ENCODE measurements at places on chromosomes 11 and 22.

- DNase-seq = peak; percentile 31
Observed at GRCh38 chr11:96187822-96188221, 155.2 kb downstream of the MAML2 start.

DNA sequence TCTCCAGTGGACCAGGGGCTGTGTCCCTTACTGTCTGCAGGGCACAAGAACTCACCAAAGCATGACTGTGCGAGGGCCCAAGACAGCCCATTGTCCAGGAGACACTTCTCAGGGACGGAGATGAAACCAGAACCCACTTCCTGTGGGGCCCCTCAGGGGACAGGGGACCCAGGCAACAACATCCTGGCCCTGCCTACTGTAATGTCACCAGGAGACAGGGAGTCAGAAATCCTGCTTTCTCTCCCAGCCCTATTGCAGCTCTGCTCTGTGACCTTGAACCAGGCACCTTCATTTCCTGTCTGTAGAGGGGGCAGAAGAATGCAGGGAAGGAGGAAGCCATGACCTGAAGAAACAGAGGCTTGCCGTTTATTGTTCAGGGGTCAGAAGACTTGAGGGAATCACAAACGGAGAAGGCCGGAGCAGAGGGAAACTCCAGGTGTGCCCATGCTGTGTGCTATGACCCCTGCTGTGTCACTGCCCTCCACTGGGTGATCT, 98.0 kb downstream of the NAT10 start:
- DNase-seq = no peak

DNA sequence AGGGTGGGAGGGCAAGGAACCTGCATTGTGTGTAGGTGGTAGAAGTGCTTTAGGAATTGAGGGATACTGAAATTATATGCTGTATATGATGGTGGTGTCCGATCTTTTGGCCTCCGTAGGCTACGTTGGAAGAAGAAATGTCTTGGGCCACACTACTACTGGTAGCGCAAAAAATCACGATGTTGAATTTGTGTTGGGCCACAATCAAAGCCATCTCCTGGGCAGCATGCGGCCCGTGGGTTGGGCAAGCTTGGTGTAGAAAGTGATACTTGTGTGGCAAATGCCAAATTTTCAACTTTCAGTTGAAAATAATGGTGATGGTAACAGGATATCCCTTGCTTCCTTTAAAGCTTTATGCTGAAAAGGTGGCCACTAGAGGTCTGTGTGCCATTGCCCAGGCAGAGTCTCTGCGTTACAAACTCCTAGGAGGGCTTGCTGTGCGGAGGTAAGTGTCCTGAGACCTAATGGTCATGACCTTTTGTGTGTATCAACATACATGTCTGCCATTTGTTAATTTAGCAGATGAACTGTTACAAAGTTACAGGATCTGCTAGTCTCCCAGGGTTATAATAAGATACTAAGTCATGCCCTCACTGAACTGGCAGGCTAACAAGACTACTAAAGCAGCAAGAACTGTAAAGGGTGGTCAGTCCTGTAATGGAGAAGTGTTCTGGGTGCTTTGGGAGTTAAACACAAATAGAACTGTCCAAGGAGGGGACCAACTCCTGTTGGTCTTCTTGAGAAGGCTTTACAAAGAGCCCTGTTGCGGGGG, 2.9 kb downstream of the RPS3 start:
- DNase-seq = no peak

DNA sequence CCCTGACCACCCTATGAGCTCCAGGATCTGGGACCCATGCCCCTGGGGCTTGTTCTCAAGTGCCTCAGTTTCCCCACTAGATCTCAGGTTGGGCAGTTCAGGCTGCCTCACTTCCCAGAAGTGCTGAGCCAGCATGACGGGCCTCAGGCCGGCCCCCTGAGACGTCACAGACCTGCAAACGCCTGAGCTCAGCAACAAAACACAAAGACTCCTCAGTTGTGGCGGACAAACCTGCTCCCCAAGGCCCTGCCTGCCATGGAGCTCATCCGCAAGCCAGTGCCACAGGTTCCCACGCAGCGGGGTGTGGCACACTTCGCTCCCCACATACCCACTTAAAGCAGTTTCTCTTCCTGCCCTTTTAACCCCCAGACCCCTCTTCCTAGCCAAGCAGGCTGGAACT, 45.2 kb downstream of the NECTIN1 start:
- no peak for DNase-seq

GRCh38 chr11:9459667-9460321, 1.0 kb upstream of the ZNF143 start:
- DNase-seq = no peak

- DNase-seq = no peak
Observed at GRCh38 chr11:69867076-69868005, 48.1 kb upstream of the FGF3 start.

GRCh38 chr11:1053121-1053901, 16.8 kb upstream of the MUC6 start:
- no peak for DNase-seq

GRCh38 chr22:40051322-40051721, 56.6 kb downstream of the FAM83F start:
- DNase-seq = no peak

- no peak for DNase-seq
Observed at GRCh38 chr11:130871616-130872015, 44.7 kb downstream of the SNX19 start.

DNA sequence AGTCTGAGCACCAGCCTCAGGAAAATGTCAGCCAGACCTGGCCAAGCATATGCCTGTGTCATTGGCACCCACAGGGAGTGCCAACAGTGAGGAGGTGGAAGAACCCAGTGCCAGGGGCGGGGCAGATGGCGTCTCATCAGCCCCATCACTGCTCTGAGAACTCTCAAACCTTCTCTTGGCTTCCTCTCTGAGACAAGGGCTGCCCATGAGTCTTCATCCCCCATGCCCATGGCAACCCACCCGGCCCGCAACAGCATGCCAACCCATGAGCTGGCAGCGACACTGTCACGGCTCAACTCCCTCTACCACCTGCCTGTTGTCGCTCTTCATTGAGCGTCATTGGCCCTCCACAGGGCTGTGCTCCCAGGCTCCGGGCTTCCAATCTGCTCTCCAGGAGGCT, 340.5 kb downstream of the BUD13 start:
- DNase-seq = no peak

DNA sequence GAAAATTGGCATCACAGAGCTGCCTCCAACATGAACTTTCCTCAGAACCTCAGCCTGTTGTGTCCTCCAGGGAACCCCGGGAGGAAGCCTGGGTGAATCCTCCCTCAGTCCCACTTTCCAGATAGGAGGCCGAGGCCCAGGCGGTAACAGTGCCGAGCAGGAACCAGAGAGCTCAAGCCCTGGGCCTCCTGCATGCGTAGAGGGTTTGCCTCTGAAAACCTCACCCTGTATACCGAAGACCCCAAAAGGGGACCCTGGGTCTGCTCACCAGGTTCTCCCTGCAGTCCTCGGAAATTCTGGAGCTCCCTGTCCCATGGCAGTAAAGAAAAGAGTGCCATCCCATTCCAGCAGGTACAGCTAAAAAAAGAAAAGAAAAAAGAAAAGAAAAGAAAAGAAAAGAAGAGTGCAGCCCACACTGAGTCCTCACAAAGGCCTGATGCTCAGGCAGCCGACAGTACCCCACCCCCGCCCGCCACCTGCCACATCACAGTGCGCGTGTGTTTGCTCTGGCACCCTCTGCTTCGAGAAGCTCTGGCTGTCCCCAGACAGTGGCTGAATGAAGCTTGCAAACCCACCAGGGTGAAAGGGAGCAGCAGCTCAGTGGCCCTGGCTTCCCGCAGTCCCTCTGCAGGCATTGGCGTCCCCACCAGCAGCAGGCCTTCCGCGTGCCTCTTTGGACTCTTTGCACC, 28.4 kb upstream of the FADD start:
- no peak for DNase-seq

DNA sequence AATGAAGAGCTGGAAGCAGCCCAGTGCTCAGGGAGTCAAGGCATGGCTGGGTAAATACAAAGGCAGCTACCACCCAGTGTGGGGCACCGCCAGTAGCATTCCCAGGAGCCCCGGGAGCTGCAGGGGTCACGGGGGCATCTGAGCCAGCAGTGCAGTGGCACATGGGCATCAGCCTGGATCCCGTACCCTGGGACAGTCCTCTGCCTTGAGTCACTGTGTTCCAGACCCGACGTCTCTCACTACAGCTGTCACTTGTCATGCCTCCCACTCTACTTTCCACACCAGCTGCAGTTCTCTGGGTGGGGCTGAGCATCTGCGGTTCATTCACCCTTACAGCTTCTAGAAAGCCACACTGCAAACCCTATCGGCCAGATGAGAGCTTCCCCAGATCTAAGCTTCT, 29.6 kb downstream of the DHCR7 start:
- DNase-seq = peak; percentile 31

- DNase-seq = no peak
Observed at GRCh38 chr11:106853850-106854401, 164.3 kb downstream of the GUCY1A2 start.

Data from muscle of arm (tissue), 14 donors.